ENCODE measurements at places on chromosomes 6 and 20.

DNA sequence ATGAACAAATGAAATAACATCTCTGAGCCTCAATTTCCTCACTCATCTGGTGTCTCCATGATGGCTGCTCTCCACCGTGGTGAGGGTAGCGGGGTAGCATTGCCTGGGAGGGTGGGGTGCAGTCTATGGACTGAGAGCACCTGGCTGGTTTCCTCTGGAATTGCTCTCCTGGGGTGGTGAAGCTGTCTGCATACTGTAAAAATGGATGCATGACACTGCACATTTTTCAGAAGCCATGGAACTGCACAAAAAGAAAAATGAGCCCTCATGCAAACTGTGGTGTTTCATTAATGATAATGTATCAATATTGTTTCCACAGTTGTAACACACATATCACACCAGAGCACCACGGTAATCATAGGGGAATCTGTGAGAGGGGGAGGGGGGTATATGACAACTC is 12.1 kb upstream of the ITPR3 start:
- no peak for DNase-seq

DNA sequence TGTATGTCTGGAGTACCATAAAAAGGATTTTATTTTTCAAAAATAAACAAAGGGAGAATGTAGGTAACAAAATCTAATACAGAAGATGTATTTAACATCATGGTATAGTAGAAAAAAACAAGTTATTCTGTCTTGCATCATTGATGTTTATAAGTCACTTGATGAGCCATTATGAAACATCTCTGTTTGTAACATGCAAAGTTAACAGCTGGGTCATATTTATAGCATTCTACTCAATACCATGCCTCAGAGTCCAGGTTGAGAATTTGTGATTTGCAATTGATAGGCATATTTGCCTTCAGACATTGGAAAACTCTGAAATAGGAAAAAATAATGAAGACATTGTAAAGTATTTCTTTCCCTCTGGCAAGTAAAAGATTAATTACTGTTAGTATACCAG is 52.3 kb upstream of the IL20RA start:
- DNase-seq, result no peak

DNA sequence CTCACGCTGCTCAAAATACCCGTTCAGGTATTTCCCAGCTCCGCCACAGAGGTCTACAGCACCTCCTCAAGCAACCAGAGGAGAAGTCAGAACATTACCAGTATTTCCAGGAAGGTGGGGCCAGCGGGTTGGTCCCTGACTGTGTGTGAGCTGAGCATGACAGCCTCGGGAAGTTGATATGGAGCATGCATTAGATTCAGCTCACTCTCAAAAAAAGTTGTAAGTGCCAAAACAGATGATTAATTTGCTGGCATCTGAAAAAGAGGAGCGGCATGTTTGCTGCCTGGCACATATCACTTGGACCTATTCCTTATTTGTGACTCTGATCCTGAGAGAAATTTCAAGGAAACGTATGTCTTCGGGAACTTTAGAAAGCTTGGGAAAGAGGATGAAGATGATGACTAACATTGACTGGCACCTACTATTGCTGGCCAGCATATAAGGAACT is 32.3 kb downstream of the ELOVL2 start:
- DNase-seq, result peak; percentile 15

DNA sequence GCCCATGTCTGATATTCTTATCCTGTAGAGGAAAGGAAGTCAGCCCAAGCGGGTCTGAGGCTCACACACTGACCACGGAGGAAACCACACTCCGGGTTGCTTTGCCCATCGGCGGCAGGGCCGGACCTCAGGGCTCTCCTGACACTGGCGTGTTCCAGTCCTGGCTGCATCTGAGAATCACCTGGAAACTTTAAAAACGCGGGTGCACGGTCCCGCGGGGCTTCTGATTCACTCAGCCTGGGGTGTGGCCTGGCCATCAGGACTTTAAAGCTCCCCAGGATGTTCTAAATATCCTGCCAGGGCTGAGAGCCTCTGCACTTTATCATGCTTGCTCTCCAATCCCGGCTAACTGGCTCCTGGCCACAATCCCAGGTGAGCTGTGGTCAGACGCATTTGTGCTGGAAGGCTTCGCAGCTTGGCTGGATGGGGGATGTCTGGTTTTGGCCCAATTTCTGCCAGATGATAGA is 47.7 kb upstream of the DACT2 start:
- no peak for DNase-seq

DNA sequence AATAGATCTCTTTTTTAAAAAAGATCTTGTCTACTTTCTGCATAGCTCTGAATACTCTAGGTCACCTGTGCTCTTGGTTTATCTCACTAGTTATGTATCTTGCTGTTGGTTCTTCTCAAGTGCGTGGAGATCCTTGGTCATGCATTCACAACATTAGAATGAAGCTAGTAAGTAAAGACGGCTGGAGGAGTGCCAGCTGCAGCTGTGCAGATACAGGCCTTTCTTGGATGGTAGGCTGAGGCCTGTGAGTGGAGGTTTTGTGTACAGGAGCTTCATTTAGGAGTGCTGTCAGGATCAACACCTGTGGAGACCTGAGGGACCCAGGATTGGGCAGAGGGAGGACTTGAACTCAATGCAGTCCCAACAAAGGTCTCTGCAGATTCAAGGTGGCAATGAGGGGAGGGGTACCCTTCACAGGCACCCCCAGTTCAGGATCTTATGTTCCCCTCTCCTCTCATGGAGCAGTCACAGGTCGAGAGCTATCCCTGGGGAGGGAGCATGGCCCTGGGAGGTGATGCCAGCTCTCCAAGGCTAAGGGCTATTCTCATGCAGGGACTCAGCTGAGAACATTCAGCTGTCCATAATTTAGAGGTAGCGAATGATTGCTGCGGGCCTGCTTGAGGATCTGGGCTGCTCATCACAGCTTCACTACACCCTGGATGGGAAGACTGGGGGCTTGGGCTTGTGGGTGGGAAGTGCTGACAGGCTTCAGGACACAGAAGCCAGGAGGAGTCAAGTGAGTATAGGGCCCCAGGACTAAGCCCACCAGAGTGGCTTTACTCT is 98.9 kb upstream of the ENPP5 start:
- no peak for DNase-seq

DNA sequence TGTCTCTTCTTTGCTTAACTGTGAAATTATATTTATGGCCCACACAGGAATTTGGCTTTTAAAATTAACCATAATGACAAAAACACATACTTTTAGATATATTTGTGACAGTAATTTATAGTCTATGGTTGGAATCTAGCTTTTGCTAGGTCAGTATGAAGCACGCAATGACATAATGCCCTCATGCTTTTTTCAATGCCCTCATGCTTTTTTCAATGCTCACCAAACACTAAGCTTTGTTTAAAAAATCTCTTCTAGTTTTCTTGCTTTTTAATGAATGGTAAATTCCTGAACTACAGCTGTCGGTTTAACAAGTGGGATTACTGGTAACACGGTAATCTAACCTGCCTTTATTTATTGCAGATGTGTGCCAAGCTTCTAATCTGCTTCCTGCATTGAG is 12.7 kb downstream of the CCN6 start:
- no peak for DNase-seq

GRCh38 chr6:169953686-169954085 is 202.3 kb downstream of the ERMARD start:
- peak; percentile 92 for DNase-seq

GRCh38 chr6:37620519-37620918 is 77.2 kb downstream of the MDGA1 start:
- DNase-seq, result no peak

DNA sequence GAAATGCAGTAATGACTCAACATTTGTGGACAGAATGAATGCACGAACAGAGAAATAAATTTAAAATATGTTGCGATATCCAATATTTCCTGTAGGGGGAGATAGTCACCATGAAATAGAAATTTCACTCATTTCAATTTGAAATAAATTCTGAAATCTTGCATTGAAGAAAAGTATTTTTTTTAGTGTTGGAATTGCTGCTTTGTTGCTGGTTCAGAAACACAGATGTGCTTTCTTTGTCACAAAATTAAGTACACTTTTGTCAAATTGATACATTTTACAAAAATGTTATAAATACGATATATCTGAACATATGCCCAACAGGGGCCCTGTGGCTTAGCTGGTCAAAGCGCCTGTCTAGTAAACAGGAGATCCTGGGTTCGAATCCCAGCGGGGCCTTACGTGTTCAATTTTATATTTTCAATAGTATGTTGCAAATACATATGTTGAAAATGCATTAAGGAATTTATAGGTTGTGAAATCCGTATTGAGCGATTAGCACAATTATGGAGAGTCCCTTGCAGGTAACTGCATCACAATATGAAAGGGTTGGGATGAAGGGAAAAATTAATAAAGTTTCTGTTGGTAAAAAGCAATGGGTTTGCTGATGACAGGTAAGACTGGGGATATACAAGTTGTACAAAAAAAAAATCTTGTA is 85.4 kb upstream of the PRSS16 start:
- DNase-seq, result peak; percentile 13

DNA sequence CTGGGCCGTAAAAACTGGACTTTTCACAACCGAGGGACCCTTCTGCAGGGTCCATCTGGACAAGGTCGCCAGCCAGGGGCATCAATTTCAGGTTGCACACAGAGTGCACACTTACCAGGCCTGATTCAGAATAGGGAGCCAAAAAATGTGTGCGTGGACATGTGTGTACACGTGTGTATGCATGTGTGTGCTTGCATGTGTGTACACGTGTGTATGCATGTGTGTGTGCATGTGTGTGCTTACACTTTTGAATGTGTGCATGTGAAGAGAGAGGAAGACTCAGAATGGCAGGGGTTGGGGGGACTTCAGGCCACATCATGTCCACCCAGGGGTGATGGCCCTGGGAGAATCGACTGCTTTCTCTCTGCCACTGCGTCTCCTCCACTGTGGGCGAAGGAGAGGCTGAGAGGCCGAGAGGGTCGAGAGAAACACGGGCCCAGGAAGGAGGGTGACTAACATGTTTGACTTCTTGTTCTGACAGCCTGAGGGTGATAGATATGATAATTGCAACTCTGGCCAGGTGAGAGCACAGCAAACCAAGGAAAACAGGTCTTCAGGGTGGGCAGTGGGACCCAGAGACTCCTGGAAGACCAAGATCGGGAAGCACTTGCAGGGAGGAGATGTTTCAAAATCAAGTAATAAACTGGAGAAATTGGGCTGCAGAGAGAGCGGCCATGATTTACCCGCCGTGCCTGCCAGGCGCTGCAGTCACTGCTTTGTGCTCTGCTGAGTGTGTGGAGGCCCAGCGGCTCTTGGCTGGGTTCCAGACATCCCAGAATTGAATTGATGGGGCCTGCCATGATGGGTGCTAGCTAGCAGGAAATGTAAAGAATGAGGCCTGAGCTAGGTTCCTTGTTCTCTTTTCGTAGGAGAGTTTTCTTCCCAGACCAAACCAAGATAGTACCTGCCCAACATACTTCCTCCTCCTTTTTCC is 310.8 kb downstream of the QKI start:
- DNase-seq, result no peak

GRCh38 chr6:87925373-87926060 is 122.1 kb upstream of the SPACA1 start:
- DNase-seq, result no peak

- DNase-seq, result no peak
Measured at GRCh38 chr6:142912125-142912524, 32.9 kb downstream of the HIVEP2 start.

DNA sequence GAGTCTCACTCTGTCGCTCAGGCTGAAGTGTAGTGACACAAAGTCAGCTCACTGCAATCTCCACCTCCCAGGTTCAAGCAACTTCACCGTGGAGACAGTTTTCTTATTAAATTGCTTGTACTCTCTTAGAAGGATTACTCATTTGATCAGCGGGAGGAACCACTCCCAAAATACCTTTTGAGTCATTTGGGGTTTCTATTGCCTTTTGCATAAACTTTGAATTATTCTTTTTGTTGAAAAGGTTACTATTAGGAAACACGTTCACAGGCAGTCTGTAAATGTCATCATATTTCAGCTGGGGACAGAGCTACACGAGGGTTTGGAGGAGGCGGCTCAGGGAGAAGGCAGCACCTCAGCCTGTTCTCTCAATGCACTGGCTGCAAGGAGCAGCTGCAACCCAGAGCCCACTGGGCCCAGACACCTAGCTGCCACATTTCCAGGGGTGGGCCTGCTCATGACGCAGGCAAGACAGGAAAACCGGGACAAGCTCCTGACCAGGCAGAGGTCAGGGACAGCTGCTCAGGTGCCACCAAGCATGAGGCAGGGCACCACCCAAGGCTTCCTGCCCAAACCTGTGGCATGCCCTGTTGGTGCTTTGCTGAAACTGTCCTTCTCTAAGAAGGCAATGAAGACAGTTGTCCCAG is 205.9 kb downstream of the BMP7 start:
- DNase-seq, result no peak

GRCh38 chr20:64100566-64100888 is 6.8 kb downstream of the NPBWR2 start:
- DNase-seq, result no peak

DNA sequence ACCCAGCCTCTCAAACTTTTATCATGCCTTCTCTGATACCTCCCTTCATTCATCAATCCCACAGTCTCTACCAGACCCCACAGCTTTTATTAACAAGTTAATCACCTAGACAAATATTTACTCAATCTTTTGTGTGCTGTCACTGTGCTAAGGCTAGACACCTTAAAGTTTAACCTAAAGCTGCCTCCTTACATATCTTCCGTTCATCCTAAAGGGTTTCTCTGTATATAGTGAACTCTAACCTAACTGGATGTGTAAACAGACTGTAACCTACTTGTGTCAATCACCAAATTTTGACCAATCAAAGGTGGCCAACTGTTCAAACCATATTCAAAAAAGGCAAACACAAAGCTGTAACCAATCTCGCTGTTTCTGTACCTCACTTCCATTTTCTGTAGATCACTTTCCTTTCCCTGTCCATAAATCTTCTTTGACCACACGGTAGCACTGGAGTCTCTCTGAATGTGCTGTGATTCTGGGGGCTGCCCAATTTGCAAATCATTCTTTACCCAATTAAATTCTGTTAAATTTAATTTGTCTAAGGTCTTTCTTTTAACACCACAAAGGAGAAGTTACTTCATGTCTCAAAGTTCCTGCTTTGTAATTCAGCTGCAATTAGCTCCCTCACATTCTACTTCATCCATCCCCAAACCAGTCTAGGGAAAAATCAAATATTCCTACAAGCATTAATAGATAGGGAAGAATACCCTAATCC is 72.5 kb downstream of the ARHGAP18 start:
- DNase-seq, result no peak

GRCh38 chr6:99426451-99426757 is 1.3 kb upstream of the PNISR start:
- DNase-seq, result no peak

DNA sequence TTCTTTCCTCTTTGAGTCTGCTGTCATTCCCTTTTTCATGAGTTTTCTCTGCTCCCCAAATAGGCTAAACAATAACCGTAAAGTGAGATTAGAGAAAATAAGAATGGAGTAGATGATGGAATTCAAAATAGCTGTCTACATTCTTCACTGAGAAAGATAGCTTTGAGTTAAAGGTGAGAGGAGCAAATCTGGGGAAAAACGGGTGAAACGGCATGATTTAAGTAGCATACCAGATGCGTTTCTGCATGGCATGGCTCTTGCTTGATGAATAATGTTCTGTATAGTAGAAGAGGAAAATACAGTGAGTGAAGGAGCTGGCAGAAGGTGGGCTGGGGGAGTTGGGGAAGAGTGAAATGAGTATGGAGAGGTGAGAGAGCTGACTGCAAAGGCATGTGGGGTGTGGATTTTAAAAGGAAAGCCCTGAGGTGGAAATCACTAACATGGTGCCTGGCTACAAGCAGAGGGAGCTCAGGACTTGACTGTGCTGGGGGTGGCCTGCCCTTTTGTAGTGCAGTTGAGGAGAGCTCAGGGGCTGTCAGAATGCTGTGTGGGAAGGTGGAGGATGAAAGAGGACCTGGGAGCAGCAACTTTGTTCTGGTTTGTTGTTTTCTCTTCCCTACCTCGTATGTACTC is 8.8 kb downstream of the BICRAL start:
- no peak for DNase-seq

- DNase-seq, result no peak
Measured at GRCh38 chr6:3634280-3634816, 117.2 kb downstream of the PXDC1 start.

Data from NCI-H526 (cell line).